ENCODE measurements at places on chromosomes 7 and 10. TPM values are rescaled to one million over a fixed set of nuclear protein-coding genes. Genes with fewer than 3 reads are reported as not detected.

The PSD gene
- total RNA-seq: 0.46 TPM

GRCh38 chr7:55569797-55570196, 2.5 kb downstream of the VOPP1 start:
- DNase-seq: no peak

DNA sequence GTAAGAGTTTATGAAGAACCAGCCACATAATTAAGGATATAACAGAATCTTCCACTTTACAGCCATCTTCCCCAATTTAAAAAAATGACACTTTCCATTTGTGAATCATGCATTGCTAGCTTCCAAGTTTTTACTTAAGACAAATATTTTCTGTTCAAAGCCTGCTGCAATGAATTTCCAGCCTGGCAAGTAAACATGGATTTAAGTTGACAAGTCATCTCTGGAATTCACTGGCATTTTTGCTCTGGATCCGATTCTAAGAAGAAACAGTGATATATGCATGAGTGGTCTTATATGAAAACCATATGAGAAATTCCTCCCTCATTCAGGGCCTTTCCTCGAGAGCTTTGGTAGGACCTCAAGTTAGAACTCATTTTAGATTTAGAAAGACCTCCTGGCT, 116.1 kb upstream of the CDCA7L start:
- DNase-seq: no peak

- DNase-seq: no peak
Observed at GRCh38 chr7:44819292-44819691, 22.8 kb downstream of the PPIA start.

The MMD2 gene
- not detected for total RNA-seq

- no peak for DNase-seq
Observed at GRCh38 chr10:55224007-55224781, 423.2 kb upstream of the PCDH15 start.

GRCh38 chr7:29345590-29345989, 151.0 kb downstream of the CHN2 start:
- peak; percentile 35 for DNase-seq

GRCh38 chr7:16135658-16136057, 285.7 kb downstream of the CRPPA start:
- DNase-seq: no peak

GRCh38 chr7:77759294-77759889, 38.8 kb downstream of the TMEM60 start:
- peak; percentile 73 for DNase-seq

DNA sequence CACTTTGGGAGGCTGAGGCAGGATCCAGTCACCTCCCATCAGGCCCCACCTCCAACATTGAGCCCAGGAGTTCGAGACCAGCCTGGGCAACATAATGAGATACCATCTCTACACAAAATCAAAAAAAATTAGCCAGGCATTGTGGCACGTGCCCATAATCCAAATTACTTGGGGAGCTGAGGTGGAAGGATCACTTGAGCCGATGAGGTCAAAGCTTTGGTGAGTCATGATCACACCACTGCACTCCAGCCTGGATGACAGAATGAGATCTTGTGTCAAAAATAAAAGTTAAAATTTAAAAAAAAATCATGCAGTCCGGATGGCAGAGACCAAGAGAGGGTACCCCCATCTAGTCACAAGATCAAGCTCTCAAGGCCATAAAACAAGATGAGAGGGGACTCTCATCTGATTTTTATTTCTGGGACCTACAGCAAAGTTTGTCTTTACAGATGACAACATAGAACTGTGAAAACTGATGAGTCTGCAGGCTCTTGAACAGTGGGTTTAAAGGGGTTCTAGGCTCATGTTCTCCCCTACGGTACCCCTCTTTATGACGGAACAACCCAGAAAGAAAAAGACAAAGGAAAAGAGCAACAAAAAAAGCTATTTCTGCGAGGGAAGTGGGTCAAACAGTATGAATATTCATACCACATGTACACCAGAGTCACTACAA, 28.9 kb upstream of the CREB3L2 start:
- peak; percentile 59 for DNase-seq

The AIMP2 gene
- 96.2 TPM for total RNA-seq

DNA sequence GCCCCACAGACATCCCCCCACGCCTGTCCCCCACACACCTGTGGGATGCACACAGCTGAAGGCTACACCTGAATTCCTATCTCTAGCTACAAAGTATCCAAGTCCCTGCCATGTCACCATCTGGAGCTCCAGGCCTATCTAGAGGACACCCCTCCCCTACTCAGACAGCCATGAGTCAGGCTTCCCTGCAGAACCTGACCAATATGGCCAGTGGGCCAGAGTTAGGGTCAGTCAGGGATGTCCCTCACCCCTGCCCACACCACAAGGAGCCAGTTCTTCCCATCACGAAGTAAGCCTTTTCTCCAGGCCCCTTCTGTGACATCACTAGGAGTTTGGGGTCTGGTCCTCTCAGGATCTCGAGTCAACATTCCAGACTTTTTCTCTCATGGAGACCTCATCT, 10.6 kb upstream of the SLC18A3 start:
- no peak for DNase-seq

- no peak for DNase-seq
Observed at GRCh38 chr10:62019013-62019684, 117.7 kb downstream of the ARID5B start.

- DNase-seq: peak; percentile 30
Observed at GRCh38 chr7:36287371-36288241, 102.1 kb upstream of the ANLN start.

GRCh38 chr10:102484021-102484420, 18.5 kb downstream of the ACTR1A start:
- DNase-seq: no peak

GRCh38 chr10:132865851-132866600, 76.3 kb downstream of the CFAP46 start:
- no peak for DNase-seq

DNA sequence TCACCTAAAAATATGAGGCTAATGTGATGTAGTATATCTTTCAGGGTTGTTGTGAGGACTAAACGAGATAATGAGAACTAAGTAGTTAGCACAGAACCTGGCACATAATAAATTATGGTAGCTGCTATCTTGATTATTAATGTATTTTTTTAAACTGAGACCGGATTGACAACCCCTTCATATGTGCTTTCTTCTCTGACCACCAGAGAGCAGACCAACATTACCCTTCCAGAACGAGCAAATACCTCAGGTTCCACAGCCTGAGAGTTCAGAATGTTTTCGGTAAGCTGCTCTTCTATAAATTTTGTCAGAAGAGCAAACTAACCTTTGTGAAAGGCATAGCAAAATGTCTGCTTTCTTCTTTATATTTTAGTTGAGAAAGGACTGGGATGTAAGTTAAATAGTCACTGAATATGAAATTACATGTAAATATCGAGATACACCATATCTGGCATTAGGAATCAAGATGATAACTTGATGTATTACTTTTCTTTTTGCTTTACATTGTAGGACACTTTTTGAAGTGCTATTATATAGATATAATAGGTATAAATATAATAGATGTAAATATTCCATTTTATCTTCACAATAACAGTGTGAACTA, 13.6 kb upstream of the BPGM start:
- DNase-seq: peak; percentile 68

DNA sequence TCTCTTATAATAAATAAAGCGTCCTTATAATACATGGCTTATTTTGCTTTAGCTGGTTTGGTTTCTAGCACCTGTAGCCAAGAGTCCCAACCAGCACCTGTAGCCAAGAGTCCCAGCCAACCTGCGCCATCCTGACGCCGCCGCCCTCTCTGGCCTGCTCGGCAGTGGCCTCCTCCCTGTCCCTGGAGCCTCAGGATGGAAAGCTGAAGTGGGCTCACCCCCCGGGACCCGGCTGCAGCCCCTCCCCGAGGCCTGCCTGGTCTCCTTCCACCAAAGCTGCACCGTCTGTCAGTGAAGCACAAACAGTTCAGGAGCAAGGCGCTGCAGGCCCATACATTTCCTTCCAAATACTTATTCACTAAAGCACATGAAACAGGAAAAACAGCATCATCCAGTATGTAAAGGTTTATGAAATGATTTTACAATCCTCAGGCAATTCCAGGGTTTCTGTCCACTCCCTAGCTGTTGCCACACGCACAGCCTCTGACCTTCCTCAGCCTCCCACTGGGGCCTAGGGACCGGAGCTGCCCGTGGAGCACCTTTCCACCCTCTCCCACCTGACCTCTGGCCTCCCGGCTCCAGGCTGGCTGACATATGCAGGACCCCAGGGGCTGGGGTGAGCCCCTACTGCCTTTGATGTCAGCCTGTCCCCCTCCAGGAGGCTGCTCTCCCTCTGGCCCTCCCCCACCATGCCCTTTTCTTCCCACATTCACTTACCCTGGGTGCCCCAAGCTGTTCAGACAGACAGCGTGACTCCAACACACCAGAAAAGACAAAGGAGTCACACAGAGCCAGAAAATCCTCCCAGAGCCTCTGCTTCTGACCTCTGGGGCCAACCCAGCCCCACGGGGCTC, 149.6 kb upstream of the PPP2R2D start:
- no peak for DNase-seq

Data from LHCN-M2 (cell line).